ENCODE measurements at places on chromosomes 6 and 20.
A peak's percentile ranks its signal among the peaks of the same experiment; 100 is the strongest.

- DNase-seq, result peak; percentile 30
These were observed at the start of gene PPP1R3G for GRCh38 chr6:5084781-5085647. TSS of gene PPP1R3G (plus strand) at chr6:5085341. CDS start at chr6:5085486, 145 bp downstream.

DNA sequence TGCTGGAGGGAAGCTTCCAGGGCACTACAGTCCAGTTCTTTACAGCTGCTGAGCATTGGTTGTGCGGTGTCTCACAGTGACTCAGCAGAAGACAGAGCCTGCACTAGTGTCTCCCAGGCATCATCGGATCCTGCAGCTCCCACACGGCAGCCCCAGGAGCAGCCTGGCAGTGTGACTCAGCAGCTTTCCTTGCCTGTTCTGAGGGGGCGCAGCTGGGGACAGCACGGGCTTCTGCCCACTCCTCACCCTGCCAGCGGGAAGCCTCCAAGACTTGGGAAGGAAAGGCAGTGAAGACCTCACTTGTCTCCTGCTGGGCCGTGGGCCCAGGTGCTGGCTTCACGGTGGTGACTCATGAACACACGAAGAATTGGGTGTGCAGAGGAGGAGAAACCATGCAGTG lies 165.4 kb downstream of the SYNDIG1 start:
- no peak for DNase-seq

GRCh38 chr6:4858194-4859015 lies 82.2 kb downstream of the CDYL start:
- DNase-seq, result no peak

DNA sequence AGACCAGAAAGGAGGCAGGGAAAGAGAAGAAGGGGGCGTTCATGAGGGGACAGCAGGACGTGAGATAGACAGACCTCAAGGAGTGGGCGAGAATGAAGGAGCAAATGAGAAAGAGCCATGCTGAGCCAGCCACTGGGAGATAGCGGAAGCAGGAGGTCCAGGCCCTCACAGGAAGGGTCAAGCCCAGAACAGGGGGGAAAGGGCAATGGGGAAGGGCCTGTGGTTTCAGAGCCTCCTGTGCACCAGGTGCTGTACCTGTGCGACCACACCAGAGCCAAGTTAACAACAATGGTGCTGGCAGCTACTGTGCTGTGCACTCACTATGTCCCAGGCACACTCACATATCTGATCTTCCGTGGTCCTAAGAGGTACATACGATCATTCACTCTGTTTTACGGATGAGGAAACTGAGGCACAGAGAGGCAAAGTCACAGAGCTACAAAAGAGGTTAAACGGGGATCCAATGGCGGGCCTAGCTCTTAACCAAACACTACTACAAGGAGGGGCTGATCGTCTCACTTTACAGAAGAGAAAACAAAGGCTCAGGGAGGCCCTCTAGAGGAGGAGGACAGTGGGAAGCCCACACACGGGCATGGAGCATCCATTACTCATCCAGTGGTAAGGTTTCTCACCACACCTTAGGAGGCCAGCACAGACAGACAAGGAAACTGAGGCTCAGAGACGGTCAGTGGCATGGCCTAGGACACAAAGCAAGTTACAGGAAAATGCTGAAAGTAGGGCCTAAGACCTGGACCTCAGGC lies 129.1 kb downstream of the PREX1 start:
- no peak for DNase-seq

DNA sequence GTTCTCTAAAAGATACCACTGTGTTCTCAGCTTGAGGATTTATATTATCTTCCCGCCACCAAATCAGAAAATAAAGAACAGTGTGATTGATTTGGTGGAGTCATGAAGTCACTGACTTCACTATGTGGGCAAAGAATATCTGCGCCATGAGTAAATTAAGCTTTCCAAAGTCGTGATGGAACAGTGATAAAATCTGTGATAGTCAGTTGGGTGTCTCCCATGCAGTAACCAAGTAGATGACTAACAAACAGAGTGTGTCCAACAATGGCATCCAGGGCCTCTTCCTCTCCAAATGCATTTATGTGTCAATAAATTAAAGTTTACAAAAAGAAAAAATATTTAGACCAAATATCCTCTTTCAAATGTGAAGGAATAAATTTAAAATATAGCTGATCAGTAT lies 87.0 kb upstream of the DST start:
- DNase-seq, result no peak

- no peak for DNase-seq
These were observed 11.0 kb downstream of the TRIM10 start for GRCh38 chr6:30149858-30150550.

DNA sequence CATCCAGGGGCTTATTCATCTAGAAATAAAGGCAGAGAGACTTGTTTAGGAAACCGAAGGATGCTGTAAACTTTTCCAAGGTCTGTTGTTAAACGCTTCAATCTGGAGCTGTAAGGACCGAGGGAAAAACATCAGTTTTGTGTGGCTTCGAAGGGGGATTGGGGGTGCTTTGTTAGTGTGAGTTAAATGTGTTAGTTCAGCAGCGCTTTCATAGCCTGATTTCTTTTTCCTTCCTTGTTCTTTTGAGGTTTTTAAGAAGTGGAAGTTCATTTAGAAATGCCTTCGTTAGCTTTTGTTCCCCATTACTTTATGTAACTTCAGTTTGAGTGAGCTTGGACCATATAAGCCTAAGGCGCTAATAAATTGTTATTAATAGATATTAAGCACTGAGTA lies 1.5 kb downstream of the ANKS1A start:
- peak; percentile 6 for DNase-seq

DNA sequence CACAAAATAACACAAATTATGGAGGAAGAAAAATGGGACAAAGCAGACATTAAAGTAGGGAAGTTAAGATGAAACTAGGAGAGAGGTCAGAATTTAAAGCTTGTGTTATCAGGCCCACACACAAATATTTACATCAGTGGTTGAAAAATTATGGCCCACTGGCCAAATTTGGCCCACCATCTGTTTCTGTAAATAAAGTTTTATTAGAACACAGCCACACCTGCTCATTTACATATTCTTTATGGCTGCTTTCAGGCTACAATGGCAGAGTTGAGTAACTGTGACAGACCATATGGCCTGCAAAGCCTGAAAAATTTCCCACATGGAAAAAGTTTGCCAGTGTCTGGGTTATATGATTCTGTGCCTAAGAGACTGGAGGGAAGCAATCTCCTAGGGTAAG lies 49.0 kb downstream of the SLC22A23 start:
- DNase-seq, result no peak

GRCh38 chr6:88612631-88613030 lies 350.8 kb downstream of the RNGTT start:
- DNase-seq, result no peak

GRCh38 chr20:5899444-5899843 lies 50.9 kb downstream of the TRMT6 start:
- no peak for DNase-seq

DNA sequence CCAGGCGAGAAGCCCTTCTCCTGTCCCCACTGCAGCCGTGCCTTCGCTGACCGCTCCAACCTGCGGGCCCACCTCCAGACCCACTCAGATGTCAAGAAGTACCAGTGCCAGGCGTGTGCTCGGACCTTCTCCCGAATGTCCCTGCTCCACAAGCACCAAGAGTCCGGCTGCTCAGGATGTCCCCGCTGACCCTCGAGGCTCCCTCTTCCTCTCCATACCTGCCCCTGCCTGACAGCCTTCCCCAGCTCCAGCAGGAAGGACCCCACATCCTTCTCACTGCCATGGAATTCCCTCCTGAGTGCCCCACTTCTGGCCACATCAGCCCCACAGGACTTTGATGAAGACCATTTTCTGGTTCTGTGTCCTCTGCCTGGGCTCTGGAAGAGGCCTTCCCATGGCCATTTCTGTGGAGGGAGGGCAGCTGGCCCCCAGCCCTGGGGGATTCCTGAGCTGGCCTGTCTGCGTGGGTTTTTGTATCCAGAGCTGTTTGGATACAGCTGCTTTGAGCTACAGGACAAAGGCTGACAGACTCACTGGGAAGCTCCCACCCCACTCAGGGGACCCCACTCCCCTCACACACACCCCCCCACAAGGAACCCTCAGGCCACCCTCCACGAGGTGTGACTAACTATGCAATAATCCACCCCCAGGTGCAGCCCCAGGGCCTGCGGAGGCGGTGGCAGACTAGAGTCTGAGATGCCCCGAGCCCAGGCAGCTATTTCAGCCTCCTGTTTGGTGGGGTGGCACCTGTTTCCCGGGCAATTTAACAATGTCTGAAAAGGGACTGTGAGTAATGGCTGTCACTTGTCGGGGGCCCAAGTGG lies 5.3 kb downstream of the SNAI1 start:
- DNase-seq, result no peak

DNA sequence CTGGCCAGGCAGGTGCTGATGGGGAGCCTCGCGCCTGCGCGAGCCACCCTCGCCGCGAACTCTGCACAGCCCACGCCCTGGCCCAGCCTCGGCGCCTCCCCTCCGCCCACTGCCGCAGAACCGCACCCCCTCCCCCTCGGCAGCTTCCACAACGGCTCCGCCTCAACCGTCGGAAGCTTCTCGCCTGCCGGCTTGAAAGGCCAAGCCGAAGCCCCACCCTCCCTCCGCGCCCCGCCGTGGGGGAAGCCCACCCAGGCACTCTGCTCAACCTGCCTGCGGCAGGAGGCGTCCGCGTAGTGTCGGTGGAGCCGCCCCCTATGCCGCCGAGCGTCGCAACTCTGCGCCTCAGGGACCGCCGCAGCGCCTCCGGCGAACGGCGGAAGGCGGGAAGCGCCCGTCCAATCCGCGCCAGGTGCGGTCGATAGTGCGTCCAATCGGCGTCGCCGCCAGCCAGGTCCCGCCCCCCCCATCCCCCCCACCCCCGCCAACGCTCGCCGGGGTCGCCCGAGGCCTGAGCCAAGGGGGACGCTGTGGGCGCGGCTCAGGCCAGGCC lies at the start of gene SYCP2:
SYCP2 (minus strand) TSS at position 342 of the 553 bp plus-strand sequence. CDS start 11,224 bp downstream, outside the sequence.
- no peak for DNase-seq

DNA sequence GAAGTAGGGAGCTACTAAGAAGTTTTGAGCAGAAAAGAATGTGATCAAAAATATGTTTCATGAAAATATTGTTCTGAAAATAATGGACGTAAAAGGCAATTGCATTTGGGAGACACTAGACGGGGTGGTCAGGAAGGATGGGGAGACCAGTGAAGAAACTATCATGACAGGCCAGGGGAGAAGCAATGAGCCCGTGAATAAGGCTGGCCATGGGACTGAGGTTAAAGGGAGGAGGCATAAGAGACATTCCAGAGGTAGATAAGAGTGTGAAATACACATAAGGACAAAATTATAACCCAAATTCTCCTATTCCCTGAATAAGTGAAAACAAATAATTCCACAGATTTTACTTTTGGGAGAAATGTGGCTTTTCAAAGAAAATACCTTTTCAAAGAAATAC lies 51.7 kb downstream of the MARCKS start:
- no peak for DNase-seq

DNA sequence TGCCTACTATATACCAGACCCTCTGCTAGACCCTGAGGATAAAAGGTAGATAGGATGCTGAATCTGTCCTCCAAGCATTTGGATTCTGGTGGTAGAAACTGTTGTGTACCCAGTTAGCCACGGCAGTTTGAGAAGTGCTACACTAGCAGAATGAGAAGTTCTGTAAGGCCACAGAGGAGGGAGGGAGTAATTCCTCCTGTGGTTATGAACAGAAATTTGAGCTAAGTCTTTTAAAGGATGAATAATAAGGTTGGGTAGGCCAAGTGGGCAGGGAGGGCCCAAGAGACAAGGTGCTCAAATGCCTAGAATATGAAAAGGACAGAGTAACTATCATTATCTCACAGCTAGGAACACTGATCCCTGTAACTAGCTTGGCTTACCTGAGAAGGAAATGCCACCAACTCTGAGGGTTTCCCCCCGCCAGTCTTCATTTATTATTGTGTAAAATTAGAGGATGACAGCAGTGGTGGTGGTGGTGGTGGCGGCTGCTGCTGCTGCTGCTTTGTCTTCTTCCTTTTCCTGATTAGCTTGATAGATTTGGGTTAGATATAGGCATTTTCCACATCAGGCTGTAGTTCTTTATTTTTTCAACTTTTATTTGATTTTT lies 243.3 kb downstream of the PRL start:
- no peak for DNase-seq

GRCh38 chr20:61322151-61322865 lies 70.2 kb downstream of the CDH4 start:
- DNase-seq, result no peak

- DNase-seq, result no peak
These were observed at the start of gene GNMT for GRCh38 chr6:42960243-42961019. TSS of gene GNMT (plus strand) at chr6:42960754. CDS start at chr6:42960768, 14 bp downstream.

GRCh38 chr6:8336406-8337057 lies 98.8 kb downstream of the SLC35B3 start:
- no peak for DNase-seq

GRCh38 chr20:34532320-34532719 lies 16.1 kb downstream of the DYNLRB1 start:
- DNase-seq, result no peak

- DNase-seq, result no peak
These were observed 1.4 kb upstream of the PRDM13 start for GRCh38 chr6:99605074-99605734.

DNA sequence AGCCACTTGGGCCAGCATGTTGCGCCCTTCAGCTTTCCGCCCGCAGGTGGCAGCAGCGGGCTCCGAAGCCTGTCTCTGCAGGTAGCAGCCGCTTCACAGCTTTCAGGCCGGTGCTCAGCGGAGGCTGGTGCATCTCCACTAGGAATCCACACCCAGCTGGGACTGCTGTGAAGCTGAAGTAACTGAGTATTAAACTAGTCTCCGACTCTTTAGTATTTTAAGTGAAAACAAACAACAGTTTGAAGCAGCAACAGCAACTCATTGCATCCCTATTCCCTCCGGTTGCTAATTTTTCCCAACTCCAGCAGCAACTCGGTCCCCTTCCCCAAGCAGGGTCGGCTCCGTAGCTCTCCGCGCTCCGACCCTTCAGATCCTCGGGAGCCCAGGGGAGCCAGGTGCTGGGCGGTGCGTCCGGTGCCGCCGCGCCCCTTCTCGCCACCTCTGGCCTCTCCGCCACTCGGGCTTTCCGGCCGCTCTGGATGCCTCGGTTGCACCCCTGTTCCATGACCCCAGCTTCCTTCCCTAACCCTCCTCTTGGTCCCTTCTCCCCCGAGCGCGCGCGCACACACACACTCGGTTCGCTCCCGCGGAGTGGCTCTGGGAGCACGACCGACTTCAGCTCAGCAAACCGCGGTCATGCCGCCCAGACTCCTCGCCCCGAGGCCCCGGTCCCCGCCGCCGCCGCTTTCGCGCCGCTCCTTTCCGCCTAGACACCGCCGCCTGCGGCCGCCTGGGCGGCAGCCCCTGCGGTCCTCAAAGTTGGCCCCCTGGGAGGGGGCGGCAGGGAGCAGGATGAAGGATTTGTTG lies 765 bp upstream of the NKAIN2 start:
- peak; percentile 40 for DNase-seq

GRCh38 chr6:20481281-20481680 lies 53.0 kb upstream of the CDKAL1 start:
- no peak for DNase-seq

DNA sequence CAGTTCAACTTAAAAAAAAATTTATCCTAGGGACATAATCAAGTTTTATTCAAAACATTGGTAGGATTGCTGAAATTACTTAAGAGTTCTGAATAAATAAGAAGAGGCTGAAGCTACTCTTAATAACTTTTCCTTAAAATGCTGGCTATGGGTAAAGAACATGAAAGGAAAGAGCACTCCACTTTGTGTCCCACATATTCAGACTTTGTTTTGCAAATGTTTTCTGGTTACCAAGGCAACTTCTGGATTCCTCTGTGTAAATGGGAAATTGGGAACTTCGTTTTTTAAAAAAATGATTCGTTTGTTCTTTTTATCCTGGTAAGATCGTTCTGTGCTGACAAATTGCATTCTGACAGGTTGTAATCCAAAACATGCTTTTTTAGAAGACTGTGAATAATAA lies 115.0 kb downstream of the KIF6 start:
- peak; percentile 94 for DNase-seq

- peak; percentile 78 for DNase-seq
These were observed at the start of gene EIF6 for GRCh38 chr20:35284267-35284991. TSS of gene EIF6 (minus strand) at chr20:35284772. CDS start at chr20:35284487, 285 bp downstream.

- no peak for DNase-seq
These were observed 2.3 kb upstream of the ME1 start for GRCh38 chr6:83433177-83433576.
